ENCODE measurements at places on chromosomes 7 and 10. TPM values are rescaled to one million over a fixed set of nuclear protein-coding genes. Genes with fewer than 3 reads are reported as not detected.

Gene TMEM213
- total RNA-seq: 2.3 TPM

Gene FAM237B
- total RNA-seq: not detected

Gene MYL10
- not detected for total RNA-seq

Gene TMEM26
- total RNA-seq: 17.4 TPM

Gene SPRN
- total RNA-seq: not detected

Gene PHYHIPL
- total RNA-seq: under 0.01 TPM

Gene ZNF735
- not detected for total RNA-seq

Gene ZP3
- 2.0 TPM for total RNA-seq

Gene LRIT1
- total RNA-seq: not detected

Gene VWA2
- total RNA-seq: 8.0 TPM

Gene CCAR1
- 91.9 TPM for total RNA-seq

DNA sequence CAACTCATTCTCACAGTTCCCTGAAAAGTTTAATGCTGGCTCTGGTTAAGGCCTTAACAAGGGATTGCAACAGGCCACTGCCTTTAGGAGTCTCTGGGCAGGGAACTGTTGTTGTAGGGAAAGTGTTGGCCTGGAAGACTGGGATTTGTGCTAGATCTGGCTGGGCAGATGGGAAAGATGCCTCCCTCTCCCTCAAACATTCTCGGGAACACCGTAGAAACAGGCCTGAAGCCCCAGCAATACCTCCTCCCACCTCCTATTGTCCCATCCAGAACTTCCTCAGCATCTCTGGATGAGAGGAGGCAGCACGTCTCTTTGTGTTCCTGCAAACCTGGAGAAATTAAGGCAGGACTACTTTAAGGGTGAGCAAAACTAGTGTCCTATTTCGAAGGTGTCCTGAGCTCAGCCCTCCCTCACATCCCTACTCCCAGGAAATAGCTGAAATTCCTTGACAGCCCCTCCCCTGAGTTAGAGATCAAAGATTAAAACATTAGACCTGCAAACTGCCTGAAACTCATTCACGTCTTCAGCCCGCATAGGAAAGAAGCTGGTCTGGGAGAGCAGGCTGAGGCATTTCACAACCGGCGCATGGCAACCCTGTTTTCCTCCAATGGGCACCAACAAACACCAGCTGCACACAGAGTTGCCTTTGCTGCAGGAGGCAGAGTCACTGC lies 10.9 kb upstream of the MAP3K8 start:
- H3K36me3 ChIP-seq: no peaks in the 10 kb centered on the region
- DNase-seq: peak; percentile 69
- peak overlapping the region; percentile 64 for H3K27ac ChIP-seq

GRCh38 chr7:128385988-128386925 lies 23.5 kb downstream of the IMPDH1 start:
- no peak overlapping the region for H3K27ac ChIP-seq
- no peaks in the 10 kb centered on the region for H3K4me1 ChIP-seq
- H3K36me3 ChIP-seq: no peaks in the 10 kb centered on the region
- H3K4me3 ChIP-seq: no peak overlapping the region
- DNase-seq: no peak
- H3K27me3 ChIP-seq: no peaks in the 10 kb centered on the region

DNA sequence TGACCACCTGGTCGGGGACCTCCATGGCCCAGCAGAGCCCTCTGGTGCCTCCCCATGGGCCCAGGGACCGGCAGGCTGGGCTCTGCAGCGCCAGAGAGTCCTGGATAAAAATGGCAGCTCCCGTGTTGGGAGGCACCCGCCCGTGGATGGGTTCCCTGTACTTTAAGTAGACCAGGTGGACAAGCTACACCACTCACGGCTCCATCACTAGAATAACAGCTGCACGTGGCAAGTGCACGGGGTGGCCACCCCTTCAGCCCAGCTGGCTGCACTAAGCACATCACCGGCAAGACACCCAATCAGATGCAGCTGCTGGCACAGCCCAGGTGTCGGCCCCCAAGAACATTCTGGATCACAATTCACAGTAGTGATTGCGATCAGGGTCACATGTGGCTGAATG lies 69.8 kb downstream of the DIP2C start:
- H3K27ac ChIP-seq: no peak overlapping the region
- DNase-seq: no peak
- H3K4me3 ChIP-seq: no peak overlapping the region
- H3K27me3 ChIP-seq: no peaks in the 10 kb centered on the region

DNA sequence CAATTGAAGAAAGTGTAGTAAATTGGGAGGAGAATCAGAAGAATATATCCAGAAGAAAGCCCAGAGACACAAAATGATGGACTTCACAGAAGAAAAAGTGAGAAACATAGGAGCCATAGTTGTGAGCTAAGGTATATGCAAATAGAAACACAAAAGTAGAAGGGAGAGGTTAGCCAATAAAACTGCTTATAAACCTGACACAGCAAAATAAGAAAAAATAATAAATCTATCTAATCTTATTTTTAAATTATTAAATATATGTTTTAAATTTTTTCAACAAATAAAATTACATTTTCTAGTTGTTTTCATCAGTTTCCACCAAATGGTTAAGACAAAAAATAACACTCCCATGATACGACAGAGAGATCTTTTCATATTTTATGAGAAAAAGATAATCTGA lies 903.5 kb downstream of the DNAJB9 start:
- H3K36me3 ChIP-seq: no peaks in the 10 kb centered on the region
- no peaks in the 10 kb centered on the region for H3K4me1 ChIP-seq
- no peaks in the 10 kb centered on the region for H3K27me3 ChIP-seq
- H3K4me3 ChIP-seq: no peak overlapping the region
- no peak overlapping the region for H3K27ac ChIP-seq

- no peaks in the 10 kb centered on the region for H3K36me3 ChIP-seq
- H3K4me3 ChIP-seq: no peak overlapping the region
- H3K27me3 ChIP-seq: no peaks in the 10 kb centered on the region
- no peaks in the 10 kb centered on the region for H3K4me1 ChIP-seq
- DNase-seq: no peak
- H3K27ac ChIP-seq: no peak overlapping the region
Measured at GRCh38 chr7:106640368-106641141, 20.4 kb downstream of the CCDC71L start.

DNA sequence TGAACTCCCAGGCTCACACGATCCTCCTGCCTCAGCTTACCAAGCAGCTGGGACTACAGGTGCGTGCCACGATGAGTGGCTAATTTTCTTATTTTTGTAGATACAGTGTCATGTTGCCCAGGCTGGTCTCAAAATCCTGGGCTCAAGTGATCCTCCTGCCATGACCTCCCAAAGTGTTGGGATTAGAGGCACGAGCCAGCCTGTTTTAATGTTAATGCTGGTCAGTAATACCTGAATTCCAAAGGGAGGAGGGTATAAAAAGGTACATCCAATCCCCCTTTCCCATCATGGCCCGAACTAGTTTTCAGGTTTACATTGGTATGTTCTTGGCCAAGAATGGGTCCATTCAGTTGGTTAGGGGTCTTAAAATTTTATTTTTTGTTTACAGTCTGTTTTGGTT lies 329.1 kb downstream of the PARD3 start:
- H3K4me3 ChIP-seq: no peak overlapping the region
- DNase-seq: no peak
- H3K4me1 ChIP-seq: no peaks in the 10 kb centered on the region

DNA sequence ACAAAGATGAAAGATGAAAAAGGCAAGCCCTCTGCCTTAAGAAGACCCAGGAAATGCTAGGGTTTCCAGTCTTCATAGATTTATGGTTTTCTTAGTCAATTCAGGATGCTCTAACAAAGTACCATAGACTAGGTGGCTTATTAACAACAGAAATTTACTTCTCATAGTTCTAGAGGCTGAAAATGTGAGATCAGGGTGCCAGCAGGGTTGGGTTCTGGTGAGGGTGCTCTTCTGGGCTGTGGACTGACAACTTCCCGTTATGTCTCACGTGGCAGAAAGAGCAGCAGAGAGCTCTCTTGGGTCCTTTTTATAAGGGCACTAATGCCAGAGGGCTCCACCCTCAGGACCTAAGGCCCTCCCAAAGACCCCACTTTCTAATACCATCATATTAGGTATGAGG lies 23.7 kb downstream of the ELMO1 start:
- H3K4me1 ChIP-seq: no peaks in the 10 kb centered on the region
- H3K36me3 ChIP-seq: no peaks in the 10 kb centered on the region
- H3K4me3 ChIP-seq: no peak overlapping the region
- no peak overlapping the region for H3K27ac ChIP-seq

- H3K27me3 ChIP-seq: no peaks in the 10 kb centered on the region
- no peak overlapping the region for H3K4me3 ChIP-seq
- H3K36me3 ChIP-seq: no peaks in the 10 kb centered on the region
Measured at GRCh38 chr10:62239994-62240393, 28.6 kb downstream of the RTKN2 start.

DNA sequence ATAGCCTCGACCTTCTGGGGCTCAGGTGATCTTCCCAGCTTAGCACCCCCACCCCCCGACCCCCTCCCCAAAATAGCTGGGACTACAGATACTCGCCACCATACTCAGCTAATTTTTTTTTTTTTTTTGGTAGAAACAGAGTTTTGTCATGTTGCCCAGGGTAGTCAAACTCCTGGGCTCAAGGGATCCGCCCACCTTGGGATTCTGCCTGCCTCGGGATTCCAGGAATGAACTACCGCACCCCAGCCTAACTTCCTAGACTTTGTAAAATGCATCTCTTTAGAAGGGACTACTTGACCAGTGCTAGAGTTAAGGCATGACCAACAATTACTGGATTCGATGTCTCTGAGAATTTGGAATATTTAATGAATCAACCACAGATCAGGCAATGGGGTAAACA lies 85.9 kb downstream of the MDFIC start:
- H3K4me3 ChIP-seq: no peak overlapping the region
- no peaks in the 10 kb centered on the region for H3K4me1 ChIP-seq
- no peaks in the 10 kb centered on the region for H3K27me3 ChIP-seq
- no peak overlapping the region for H3K27ac ChIP-seq

DNA sequence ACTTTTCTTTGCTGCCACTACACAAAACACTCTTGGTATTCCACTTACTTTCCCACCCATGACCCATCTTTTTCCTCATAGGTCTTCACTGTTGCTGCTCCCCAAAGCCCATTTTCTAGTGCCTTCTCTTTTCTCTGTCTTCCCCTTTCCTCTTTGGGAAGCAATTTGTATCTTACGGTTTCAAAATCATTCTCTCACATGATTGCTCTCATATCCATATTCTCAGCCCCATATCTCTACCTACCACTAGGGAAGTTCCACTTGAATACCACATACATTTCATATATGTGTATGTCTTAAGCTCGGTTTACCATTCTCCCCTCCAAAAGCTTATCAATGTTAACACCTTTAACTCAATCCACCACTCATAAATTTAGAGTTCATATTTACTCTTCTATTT lies 3.2 kb upstream of the UBE2D1 start:
- H3K27ac ChIP-seq: no peak overlapping the region
- no peaks in the 10 kb centered on the region for H3K4me1 ChIP-seq
- no peak overlapping the region for H3K4me3 ChIP-seq
- no peaks in the 10 kb centered on the region for H3K27me3 ChIP-seq
- no peak for DNase-seq
- H3K36me3 ChIP-seq: no peaks in the 10 kb centered on the region

GRCh38 chr10:43305876-43306275 lies 39.0 kb upstream of the RASGEF1A start:
- H3K36me3 ChIP-seq: no peaks in the 10 kb centered on the region
- no peaks in the 10 kb centered on the region for H3K27me3 ChIP-seq
- peaks cover 4% of the 10 kb centered on the region for H3K4me1 ChIP-seq

DNA sequence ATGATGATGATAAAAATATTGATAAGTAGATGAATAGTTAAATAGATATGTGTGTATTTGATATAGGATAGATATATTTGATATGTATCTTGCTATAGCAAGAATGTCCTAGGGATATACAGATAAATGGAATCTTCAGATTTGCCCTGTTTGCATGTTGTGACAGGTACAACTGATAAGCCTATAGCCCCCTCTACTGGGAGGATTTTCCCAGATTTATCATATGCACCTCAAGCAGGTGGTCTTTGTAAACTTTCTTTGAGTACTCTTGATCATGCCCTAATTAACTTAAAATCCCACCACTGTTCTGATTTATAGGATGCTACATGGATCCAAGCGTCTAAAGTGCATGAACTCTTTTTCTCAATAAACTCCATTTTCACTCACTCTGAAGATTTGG lies 1050.7 kb downstream of the SORCS3 start:
- no peaks in the 10 kb centered on the region for H3K27me3 ChIP-seq
- DNase-seq: no peak
- H3K4me1 ChIP-seq: no peaks in the 10 kb centered on the region
- H3K4me3 ChIP-seq: no peak overlapping the region
- no peak overlapping the region for H3K27ac ChIP-seq
- H3K36me3 ChIP-seq: no peaks in the 10 kb centered on the region

DNA sequence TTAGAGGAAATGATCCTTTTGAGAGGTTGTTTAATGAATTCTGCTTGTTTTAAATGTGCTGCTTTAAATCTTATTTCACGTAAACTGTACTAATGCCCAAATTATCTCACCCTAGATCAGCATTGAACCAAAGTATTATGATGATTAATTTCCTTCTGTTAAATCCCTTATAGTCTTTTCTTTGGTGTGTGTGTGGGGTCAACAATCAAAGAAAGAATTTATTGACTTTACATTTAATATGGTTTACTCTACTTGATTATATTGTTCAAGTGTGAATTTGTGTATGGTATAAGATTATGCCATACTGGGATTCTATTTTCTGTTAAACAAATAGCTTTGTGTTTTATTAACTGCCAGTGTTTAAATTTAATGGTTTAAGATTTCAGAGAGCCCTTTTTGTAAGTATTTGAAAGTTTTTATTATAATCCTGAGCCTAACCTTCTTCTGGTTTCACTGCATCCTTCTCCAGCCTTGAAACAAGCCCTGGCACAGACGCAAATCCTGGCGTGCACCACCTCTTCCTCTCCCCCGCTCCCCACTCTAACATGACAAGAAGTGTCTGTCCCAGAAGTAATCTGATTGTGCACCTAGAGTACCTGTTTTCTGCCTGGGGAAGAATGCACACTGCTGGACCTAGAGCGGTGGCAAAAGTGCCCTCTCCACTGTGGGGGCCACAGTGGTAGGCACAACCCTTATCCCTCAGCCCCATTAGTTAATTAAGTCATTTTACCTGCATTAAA lies 70.6 kb downstream of the KAT6B start:
- DNase-seq: no peak
- peak overlapping the region; percentile 25 for H3K27ac ChIP-seq
- peaks cover 6% of the 10 kb centered on the region for H3K4me1 ChIP-seq
- no peak overlapping the region for H3K4me3 ChIP-seq
- no peaks in the 10 kb centered on the region for H3K36me3 ChIP-seq

Data from breast epithelium (tissue), 4 donors.